Femur (tissue), 1 donor: ENCODE measurements at places on chromosomes 7 and 10.

DNA sequence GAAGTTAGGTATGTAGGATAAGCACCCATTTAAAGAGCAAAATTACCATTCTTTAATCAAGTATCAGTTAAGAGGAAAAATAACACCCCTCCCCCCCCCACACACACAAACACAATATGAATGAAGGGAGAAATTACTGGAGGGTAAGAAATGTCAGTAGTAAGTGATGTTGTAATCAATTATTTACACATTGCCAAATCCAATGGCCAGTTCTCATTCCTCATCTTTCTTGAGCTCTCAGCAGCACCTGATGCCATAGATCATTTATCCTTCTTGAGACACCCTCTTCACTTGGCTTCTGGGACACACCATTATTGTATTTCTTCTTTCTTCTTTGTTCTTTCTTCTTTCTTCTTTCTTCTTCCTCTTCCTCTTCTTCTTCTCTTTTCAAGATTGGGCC lies 33.7 kb upstream of the FAM3C start:
- DNase-seq: no peak

- peak; percentile 60 for DNase-seq
Measured at GRCh38 chr10:129694184-129694583, 227.1 kb downstream of the MGMT start.

GRCh38 chr7:30479202-30480120 lies 877 bp upstream of the NOD1 start:
- no peak for DNase-seq

GRCh38 chr10:88989824-88990383 lies 694 bp upstream of the FAS start:
- DNase-seq: peak; percentile 53

- DNase-seq: no peak
Measured at GRCh38 chr7:136594739-136595144, 273.7 kb upstream of the CHRM2 start.

DNA sequence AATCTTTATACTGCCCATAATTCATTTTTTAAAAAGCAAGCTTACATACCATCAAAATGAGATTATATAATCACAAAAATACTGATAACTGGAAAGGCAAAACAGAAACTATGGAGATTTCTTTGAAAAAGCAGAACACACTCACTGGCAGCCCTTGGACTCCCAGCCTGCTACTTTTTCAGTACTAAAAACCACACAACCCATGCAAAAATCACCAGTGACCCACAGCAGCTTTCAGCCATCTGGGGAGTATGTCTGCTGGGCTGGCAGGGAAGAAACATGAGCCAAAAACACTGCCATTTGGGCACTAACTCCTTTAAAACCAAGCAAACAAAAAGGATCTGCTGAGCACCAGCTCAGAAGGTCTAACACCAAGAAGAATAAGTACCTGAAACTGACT lies 80.0 kb upstream of the DDC start:
- peak; percentile 11 for DNase-seq
